ENCODE measurements at places on chromosomes 2 and 18.

GRCh38 chr2:199646439-199646838, 188.7 kb upstream of the SATB2 start:
- no peak for DNase-seq

DNA sequence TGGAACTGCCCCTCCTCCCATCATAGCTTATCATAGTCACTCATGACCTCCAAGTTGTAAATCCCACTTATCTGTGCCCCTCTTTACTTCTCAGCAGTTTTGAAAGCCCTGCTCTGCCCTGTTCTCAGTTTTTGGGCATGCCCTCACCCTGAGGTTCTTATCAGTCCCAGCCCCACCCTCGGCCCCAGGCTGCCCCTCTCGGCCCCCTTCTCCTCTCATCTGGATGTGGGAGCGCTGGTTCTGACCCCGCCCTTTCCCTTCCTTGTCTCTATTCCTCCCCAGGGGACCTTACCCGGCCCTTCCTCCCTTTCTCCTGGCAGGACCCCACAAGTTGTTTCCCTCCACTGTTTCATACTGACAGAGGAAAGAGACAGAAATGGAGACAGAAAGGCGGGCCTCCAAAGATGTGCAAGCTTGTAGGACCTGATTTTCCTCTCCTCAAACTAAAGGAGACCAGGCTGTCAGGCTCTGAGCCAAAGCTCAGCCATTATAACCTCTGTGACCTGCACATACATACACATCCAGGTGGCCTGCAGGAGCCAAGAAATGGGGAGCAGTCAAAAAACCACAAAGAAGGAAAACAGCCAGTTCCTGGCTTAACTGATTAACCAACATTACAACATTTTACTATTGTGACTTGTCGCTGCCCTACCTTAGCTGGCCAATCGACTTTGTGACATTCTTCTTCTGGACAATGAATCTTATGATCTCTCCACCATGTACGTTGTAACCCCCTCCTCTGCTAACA, 171.0 kb upstream of the HS6ST1 start:
- no peak for DNase-seq

DNA sequence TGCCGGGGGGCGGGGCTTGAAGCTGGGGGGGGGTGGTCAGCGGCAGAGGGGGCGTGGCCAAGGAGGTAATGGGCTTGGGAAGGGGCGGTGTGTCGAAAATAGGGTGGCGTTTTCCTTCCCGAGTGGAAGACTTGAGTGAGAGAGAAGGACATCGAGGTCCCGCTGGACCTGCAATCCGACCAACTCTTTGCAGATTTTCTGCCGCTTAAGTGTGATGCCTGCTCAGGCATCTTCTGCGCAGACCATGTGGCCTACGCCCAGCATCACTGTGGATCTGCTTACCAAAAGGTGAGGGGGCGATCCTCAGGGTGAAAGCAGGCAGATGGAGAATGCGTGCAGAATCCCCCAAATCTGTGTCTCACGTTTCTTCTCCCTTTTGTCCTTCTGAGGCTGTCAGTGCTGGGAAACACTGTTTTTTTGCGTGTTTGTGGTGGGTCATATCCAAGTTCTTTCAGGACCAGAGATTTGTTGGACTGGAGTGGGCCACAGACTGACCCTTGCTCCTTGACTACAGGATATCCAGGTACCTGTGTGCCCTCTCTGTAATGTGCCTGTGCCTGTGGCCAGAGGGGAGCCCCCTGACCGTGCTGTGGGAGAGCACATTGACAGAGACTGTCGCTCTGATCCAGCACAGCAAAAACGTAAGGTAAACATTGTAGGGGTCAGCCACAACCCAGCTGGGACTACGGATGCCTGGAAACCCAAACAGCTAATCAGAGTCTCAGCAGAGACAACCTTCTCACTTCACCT, 727 bp downstream of the ZFAND2B start:
- DNase-seq = no peak

GRCh38 chr2:172426635-172427255, 641 bp upstream of the ITGA6 start:
- DNase-seq = no peak

- DNase-seq = no peak
These were observed 3.9 kb downstream of the CRACDL start for GRCh38 chr2:98932164-98932563.

DNA sequence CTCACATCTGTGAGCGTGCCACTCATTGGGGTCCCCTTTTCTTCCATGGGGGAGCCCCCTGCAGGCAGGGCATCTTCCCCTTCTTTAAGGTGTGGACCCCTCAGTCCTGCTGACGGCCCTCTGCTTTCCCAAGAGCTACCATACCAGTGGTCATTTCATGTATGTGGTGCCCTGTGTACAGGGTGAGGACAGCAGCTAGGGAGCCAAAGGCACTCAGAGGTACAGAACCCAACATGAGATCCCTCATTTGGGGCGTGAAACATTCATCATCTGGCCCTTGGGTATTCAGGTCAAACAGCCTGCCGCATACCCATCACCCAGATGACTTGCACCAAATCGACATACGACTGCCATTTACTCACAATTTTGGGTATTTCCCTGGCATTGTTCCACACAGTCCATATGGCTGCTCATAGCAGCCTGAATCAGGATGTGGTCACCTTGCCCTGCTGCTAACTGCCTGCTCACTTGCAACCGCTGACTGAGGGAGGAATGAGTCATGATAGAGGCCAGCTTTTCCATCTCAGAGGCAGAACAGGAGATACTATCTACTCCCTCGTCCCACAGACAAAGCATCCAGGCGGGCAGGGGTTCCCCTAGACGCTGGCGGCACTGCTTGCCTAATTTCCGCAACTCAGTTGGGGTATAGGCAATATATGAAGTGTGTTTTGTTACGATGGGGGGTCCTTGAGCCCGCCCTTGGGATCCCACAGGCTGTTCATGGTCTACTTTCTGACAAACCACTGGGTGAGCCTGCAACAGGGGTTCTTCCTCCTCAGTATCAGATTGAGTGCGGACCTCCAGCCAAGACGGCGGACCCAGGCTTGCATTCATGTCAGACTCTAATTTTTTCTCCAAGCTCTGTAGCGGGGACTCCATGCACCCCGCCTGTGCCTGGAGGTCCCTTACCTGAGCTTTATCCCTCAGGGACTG, 228.6 kb downstream of the SATB2 start:
- DNase-seq = no peak

DNA sequence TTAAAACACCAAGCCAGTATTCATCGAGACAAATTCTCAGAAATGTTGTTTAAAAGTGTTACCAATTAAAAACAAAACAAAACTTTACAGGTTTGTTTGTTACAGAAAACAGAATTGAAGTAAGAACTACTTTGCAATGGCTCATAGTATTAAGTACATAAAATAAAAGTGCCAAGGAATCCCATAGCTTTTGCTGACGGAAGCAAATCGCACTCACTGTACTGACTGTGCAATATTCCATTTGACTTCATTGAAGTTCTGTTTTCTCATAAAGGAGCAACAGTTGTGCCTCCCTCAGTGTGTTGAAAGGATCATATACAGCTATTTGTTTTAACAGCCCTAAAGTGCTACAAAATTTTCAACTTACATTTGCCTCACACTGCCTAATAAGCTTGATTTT, 507.8 kb downstream of the SPAG16 start:
- no peak for DNase-seq

DNA sequence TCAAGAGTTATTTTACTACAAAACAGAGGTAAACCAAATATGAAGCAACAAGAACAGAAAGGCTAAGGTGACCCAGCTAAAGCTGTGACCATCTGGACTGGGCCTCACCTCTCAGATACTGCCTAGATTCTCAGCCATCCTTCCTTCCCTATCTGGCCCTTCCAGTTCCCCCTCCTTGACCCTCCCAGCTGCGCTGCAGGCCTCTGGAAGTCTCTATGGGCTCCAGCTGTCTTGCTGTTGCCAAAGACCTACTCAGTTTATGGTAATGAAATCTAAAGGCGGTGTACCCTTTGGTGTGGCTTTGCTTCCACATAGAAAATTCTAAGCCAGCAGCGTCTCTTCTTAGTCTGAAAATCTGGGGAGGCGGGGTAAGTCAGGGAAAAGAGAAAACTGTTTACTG, 55.7 kb downstream of the ARHGEF33 start:
- no peak for DNase-seq

DNA sequence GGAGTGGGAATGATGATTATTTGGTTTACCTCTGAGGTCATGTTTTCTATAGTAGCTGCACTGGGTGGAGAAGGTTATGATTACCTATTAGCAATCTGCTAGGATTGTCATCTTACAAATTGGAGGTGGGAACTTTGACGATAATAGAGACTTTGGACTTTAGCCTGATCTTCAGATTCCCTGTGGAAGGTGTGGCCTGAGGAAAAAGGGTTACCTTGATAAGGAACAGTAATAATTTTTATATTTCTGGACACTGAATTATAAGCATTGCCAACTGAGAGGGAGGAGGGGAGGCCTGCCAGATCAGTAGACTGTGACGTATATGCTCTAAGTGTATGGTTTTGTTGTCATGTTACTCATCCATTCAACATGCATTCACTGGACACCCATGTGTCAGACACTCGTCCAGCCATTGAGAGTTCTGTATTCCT, 183.4 kb upstream of the FOSL2 start:
- DNase-seq = no peak

GRCh38 chr18:55732227-55733106, 144.5 kb upstream of the TCF4 start:
- no peak for DNase-seq

All from CD8-positive, alpha-beta memory T cell (primary cell).